MCF 10A (cell line): ENCODE measurements at places on chromosomes 11 and 22. TPM values are rescaled to one million over a fixed set of nuclear protein-coding genes. Genes with fewer than 3 reads are reported as not detected.

Gene LRP4
- total RNA-seq = 0.88 and 1.0 TPM in 2 replicates

Gene OR51A4
- not detected in 2 replicates for total RNA-seq

Gene BTBD18
- not detected in 2 replicates for total RNA-seq

Gene CHST1
- not detected in 2 replicates for total RNA-seq

DNA sequence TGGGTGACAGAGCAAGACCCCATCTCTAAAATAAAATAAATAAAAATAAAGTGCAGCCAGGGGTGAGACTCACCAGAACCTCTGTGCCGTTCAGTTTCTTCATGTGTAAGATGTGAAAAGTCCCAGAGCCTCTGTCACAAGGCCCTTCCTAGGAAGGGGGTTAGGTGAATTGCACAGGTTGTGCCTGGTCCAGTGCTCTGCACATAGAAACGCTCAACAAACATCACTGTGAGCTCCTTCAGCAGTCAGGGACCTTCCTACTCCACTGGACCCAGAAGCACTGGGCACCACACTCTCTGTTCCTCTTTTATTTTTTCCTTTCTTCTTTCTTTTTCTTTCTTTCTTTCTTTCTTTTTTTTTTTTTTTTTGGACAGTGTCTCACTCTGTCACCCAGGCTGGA, 22.3 kb downstream of the MRPL21 start:
- DNase-seq = no peak

- no peak for DNase-seq
Observed at GRCh38 chr22:46763051-46763705, 728 bp downstream of the TBC1D22A start.

DNA sequence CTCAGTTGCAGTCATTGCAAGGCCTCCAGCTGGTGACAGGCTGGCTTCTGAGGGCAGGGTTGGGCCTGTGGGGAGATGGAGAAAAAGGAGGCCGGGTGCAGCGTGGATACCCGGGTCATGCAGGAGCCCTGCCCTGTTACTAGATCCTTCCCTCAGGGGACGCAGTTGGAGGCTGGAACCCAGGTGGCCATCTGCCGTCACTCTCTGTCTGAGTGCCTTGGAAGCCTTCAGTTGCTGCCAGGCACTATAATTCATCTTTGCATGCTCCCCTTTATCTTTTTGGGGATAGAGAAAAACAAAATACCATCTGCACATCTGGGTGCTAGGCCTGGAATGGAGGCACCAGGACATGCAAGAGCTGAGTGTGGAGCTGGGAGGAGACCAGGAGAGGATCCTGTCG, 82.7 kb downstream of the TP53I11 start:
- DNase-seq = no peak

GRCh38 chr11:3137486-3138177, 27.5 kb downstream of the OSBPL5 start:
- DNase-seq = no peak

DNA sequence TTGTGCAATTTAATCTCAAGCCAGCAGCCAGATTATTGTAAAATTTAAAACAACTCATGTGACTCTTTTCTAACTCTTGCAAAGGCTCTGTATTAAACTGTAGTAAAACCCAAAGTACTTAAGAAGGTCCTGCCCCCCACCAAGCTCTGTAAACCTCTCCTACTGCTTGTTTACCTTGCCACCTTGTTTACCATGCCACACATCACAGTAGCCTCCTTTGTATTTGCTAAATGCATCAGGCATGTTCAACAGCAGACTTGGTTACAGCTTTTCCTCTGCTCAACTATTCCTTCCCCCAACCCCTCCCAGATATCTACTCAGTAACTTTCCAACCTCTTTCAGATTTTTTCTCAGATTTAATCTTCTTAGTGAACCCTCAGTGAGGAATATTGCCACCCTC, 861.6 kb downstream of the METTL15 start:
- no peak for DNase-seq

DNA sequence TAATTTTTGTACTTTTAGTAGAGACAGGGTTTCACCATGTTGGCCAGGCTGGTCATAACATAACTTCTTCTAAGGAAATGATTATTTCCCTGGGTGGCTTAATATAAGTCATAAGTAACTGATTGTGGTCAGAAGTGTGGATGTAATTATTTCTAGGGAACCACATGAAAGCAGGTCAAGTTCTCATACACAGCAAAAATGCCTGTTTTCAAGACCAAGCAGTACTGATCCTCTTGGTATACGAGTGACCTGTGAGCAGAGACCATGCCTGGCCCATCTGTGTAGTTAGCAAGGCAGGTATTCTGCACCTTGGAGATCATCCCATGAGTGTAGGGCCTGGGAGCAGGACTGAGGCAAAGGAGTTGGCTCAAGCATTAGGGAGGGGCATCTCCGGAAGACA, 32.5 kb upstream of the NUCB2 start:
- DNase-seq = no peak
